ENCODE measurements at places on chromosomes 2 and 18. TPM values are rescaled to one million over a fixed set of nuclear protein-coding genes. Genes with fewer than 3 reads are reported as not detected.

Gene CASP10
- total RNA-seq: 21.4 TPM

Gene MC4R
- not detected for total RNA-seq

Gene ICA1L
- total RNA-seq: 12.3 TPM

Gene ERBB4
- 2.8 TPM for total RNA-seq

DNA sequence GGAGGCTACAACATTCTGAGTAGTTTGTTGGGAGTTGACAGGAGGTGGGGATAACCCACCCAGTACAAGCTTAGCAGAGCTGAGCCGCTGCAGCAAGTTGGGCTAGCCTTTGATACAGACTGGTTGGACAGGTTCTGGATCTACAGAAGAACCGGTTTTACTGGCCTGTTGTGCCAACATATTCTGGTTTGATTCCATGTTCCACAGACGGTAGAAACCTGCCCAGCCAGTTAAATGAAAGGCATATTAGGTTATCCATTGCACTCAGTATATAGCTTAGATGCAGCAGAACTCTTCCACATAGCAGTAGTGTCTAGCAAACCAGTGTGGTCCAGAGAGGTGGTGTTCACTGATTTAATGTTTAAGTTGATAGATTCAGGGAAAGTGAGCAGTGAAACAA is 19.3 kb upstream of the RBBP8 start:
- no peak for DNase-seq

DNA sequence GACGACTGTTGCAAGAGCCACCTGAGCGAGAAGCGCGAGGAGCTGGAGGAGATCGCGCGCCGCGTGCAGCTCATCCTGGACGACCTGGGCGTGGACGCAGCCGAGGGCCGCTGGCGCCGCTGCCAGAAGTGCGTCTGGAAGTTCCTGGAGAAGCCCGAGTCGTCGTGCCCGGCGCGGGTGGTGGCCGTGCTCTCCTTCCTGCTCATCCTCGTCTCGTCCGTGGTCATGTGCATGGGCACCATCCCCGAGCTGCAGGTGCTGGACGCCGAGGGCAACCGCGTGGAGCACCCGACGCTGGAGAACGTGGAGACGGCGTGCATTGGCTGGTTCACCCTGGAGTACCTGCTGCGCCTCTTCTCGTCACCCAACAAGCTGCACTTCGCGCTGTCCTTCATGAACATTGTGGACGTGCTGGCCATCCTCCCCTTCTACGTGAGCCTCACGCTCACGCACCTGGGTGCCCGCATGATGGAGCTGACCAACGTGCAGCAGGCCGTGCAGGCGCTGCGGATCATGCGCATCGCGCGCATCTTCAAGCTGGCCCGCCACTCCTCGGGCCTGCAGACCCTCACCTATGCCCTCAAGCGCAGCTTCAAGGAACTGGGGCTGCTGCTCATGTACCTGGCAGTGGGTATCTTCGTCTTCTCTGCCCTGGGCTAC is 1.2 kb downstream of the KCNF1 start:
- no peak for DNase-seq

DNA sequence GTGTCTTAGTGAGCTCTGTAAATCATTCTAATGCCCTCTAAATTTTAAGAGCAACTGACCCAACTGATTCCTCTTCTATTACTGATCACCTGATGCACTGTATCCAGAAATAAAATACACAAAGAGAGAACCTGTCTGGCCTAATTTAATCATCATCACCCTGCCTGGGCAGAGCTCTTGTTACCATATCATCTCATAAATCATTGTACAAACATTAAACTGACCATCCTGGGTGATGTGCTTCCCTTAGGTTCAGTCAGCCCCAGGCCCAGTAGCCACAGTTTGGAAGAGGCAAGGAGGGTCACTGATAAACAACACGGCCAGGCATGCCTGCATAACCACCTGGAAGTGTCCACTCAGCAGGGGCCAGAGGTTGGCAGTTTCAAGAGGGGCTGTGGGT is 22.7 kb upstream of the ACMSD start:
- no peak for DNase-seq

DNA sequence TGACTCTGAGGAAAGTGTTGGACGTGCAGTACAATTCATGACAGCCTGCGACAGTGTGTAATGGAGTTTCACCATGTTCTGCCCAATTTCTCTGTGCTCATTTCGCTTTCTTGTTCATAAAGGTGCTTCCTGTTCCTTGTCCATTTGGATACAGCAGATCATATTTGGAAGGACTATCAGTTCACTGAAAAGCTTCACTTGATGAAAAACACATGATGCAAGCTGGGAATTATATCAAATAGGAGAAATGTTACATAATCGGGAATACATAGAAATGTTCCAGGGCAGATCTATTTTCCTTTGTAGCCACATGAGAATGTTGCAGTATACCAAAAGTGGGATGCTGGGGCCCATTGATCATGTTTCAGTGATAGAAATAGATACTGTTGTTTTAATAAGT is 266.3 kb upstream of the SLC14A2 start:
- no peak for DNase-seq

GRCh38 chr2:152415231-152415642 is 80.3 kb downstream of the FMNL2 start:
- no peak for DNase-seq

- no peak for DNase-seq
Measured at GRCh38 chr2:207503234-207503633, 26.5 kb upstream of the CREB1 start.

- no peak for DNase-seq
Measured at GRCh38 chr2:69086466-69086865, 73.5 kb downstream of the ANTXR1 start.

GRCh38 chr2:173226899-173227698 is 127.6 kb upstream of the CDCA7 start:
- DNase-seq: no peak

GRCh38 chr2:43937269-43937820 is 58.4 kb downstream of the LRPPRC start:
- DNase-seq: no peak

DNA sequence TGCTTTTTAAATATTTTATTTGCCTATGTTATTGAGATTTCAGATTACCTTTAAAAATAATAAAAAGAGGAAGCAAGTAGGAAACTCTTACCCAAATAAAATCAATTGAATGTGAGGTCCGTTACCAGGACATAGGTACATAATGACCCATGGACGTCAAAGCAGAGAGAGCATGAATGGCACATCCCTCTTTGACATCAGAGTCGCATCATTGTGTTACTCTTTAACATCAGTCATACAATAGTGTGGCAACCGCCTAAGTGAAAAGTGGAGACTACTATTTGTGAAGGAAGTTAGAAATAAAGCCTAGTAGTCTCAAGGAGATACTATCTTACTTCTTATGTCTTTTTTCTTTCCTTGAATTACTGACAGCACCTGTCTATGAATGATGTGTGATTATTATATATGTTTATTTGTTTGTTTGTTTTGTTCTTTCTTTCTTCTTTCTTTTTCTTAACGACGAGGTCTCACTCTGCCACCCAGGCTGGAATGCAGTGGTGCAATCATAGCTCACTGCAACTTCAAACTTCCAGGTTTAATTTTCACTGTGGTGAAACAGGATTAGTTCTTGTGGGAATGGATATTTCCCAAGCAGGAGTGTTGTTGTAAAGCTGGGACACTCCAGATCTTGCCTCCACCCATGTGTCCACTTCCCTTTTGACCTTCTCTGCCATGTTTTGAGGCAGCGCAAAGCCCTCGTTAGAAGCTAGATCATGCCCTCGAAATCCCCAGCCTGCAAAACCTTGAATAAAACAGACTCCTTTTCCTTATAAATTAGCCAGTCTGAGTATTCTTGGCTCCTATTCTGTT is 407.2 kb upstream of the NETO1 start:
- DNase-seq: no peak

GRCh38 chr2:110101280-110101844 is 14.3 kb downstream of the MALL start:
- peak; percentile 89 for DNase-seq

DNA sequence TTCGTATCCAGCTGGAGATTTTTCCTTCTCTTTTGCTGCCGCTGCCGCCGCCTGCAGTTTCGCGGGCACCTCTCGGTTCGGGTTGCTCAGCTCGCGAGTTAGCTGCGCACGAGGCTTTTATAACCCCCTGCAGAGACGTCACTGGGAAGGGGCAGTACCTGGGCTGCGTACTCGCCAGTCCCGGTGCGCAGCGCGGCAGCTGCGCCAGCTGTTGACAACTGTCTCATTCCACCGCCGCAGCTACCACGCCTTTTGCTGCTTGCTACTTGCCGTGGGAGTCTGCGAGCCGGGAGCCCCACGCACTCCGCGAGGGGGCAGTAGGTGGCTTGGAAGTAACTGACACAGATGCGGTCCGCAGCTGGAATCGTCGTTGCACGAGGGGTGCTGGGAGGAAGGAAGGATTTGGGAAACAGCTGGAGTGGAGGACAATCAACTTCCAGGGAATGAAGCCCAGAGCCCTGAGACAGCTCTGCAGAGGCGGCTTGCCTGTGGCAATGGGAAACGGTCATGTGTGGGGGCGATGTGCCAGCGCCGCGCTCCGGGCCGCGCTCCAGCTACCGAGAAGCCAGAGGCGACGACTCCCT is at the start of gene TACR1:
Gene TACR1, minus strand, starts transcription at position 93 of the 584 bp plus-strand sequence. CDS start 586 bp downstream, outside the sequence.
- DNase-seq: peak; percentile 50

DNA sequence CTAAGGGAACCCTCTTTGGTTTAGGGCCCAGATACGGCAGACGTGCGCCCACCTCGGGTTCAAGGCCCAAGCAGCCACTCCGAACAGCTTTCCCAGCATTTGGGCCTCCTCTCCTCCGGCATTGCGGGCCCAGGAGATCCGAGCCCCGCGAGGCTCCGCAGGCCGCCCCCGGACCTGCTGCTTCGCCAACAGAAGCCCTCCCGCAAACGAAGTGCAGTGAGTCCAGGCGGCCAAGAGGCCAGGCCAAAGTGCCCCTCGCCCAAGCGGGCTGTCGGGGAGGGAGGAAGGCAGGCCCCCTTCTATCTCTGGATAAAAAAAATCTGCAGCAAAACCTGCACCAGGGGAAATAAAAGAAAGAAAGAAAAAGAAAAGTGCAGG is 6.0 kb downstream of the EN1 start:
- no peak for DNase-seq

GRCh38 chr2:85953476-85953875 is 64.7 kb upstream of the ST3GAL5 start:
- DNase-seq: no peak

- no peak for DNase-seq
Measured at GRCh38 chr2:43491065-43491639, 104.7 kb downstream of the THADA start.

All from tibial nerve (tissue), 4 donors.